ENCODE measurements at places on chromosomes 6 and 20.

- peak; percentile 79 for DNase-seq
Measured at GRCh38 chr20:34708621-34709043, 4.5 kb downstream of the TP53INP2 start.

DNA sequence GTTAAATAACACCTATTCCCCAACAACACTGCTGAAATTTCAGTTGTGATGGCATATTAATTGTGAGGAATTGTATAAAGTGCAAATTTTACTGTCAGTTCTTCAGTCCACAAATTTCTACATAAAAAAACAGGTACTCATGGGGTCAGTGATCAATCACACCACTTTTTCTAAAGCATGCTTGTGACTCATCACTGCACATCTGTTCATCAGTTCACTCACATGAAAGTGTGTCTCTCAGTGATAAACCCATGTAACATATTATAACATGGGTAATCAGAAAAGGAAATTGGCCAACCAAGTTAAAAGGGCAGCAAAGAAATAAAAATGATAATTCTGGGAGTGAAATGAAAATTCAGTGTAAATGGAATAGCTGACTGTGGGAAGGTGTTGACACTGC lies 234.7 kb upstream of the FKBP1C start:
- DNase-seq: no peak

DNA sequence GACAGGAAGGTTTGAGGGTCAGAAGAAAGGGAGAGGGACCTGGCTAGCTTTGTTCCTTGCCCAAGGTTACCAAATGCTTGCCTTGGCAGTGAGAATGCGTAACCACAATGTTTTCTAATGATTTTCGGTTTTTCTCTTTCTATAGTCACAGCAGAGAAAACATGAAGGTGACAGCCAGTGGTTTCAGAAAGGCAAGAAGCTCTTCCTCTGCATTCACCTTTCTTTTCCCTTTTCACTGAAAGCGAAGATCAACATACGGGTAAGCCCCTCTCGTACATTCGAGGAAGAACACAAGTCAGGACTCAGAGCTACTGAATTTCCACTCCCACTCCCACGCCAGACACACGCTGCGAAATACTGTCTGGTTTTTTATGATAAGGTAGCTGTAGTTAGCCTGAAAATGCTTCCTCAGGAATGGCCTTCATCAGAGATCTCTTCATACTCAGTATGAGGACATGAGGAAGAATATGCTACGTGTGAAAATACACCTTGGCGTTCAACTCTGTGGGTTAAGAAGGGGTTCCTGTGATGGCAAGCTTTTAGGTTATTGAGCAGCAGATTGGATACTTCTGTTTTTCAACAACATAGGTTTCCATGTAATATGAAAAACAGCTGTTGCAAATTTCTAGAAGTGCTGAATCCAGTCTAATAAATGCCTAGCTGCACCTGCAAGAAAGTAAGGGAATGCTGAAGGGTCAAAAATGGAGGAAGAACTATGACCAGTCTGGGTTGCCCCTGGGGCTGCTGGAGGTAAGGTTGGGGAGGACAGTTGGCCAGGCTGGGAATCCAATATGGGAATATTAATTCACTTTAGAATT lies 7.4 kb upstream of the CD83 start:
- no peak for DNase-seq

DNA sequence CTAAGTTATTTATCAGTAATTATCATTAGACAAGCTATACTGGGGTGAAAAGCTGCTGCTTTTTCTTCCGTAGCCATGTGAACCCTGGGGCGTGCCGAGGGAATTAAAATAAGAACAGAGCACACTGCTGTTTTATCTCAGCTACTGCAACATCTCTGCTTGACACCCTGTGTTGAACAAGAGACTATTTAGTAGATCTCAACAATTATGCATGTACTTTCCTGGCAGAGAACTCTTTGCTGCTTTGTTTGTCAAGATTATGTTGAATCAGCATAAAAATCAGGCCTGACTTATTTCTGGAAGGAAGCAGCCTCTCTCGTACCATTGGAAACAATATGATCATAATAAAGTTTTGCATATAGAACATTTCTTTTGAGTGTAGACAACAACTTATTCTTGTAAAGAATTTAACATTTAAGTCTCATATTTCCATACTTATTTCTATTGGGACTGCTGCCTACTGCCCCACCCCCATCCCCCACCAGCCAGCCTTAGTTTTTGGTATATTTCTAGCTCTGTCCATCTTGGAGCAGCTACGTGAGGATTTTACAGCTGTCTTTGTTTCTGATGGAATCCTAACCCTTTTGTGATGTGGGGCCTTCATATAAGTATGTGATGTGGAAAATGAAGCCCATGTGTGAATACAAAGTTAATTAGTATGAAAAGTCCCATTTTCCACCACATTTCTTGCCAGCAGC lies 1011.4 kb downstream of the KIF16B start:
- DNase-seq: no peak

- DNase-seq: no peak
Measured at GRCh38 chr20:37362231-37362792, 16.4 kb downstream of the SRC start.

DNA sequence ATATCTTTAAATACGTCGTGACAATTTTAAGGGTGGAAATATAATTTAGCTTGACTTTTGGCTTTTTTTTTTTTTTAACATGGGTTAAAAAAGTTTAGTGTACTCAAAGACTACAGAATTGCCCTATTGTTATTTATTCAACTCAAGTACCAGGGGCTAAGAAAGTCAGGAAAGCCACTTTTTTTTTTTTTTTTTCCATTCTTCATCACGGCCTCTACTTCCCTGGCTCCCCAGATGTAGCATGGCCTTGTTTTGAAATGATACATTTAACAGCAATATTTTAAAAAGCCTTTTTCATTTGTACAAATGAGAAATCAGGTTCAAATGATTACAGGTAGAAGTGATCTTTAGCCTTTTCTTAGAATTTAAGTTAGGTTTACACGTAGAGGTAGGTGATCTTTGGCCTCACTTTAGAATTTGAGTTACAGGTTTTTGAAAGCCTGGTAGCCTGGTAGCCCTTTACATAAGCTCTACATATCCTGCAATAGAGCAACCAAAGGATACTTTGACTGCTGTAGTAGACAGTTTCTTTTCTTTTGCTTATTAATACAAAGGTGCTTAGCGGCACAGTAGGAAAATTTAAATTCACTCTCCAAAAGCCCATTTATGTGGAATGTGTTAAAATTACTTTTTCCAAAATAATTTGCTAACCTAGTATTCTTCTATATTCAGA lies 160.5 kb upstream of the MMS22L start:
- DNase-seq: no peak

GRCh38 chr6:1162367-1163275 lies 149.3 kb upstream of the FOXQ1 start:
- no peak for DNase-seq

- no peak for DNase-seq
Measured at GRCh38 chr6:8321671-8322404, 113.5 kb downstream of the SLC35B3 start.

- peak; percentile 69 for DNase-seq
Measured at GRCh38 chr6:45422503-45423110, 44.9 kb upstream of the SUPT3H start.

DNA sequence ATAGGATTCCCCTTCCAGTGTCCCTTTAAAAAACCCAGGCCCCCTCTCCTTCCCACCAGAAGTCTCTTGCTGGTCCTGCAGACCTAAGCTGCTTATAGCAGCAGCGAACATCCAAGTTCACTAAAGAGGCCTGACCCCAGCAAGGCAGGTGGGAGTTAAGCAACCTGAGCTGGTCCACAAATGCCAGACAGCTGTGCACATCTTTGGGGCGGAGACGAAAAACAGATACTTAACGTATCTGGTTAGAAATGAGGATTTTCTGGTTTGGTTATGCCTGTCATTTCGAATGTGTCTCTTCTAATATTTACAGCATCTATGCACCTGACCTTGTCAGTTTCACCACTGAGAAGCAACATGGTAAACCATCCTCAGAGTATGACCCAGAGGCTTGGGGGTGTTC lies 87.8 kb downstream of the SLC2A10 start:
- no peak for DNase-seq

- peak; percentile 65 for DNase-seq
Measured at GRCh38 chr20:51220293-51220706, 197.4 kb upstream of the KCNG1 start.

GRCh38 chr6:89989742-89990141 lies 95.5 kb downstream of the GJA10 start:
- DNase-seq: no peak

- DNase-seq: no peak
Measured at GRCh38 chr6:64217721-64218620, 582.4 kb downstream of the PHF3 start.

- no peak for DNase-seq
Measured at GRCh38 chr6:105648276-105648675, 245.4 kb upstream of the PREP start.

- DNase-seq: no peak
Measured at GRCh38 chr20:36744764-36745191, 1.1 kb downstream of the NDRG3 start.

Measured in sciatic nerve (tissue), 2 donors.